Brain microvascular endothelial cell (primary cell): ENCODE measurements at places on chromosomes 2 and 18.

DNA sequence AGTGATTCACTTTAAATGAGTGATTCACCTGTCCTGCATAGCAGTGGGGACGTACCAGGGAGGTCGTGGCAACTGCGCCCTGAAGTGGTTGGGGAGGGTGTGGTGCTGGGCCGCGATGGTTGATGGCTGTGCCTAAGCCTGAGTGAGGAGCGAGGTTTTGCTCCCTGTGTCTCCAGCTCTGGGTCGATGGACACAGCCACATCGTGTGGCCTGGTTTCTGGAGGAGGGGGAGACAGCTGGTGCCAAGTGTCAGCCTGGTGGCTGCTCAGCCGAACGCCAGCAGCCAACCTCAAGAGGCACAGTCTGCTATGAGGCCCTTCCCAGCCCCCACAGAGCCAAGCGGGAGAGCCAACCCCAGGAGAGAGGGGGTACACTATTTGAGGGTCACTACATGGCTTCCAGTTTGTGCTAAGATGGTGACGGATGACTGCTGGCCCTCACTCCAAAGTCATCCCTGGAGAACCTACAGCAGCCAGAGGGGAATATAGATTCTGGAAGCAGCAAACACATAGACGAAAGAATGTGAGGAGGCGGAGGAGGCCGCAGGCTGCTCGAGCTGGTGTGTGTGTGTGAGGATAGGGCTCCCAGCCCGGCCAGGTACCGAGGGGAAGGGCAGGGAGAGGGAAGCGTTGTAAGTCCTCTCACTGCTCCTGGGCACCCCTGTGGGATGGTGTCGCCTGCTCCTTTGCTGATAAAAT lies 58.6 kb upstream of the OTOF start:
- no peak for DNase-seq

GRCh38 chr2:74877781-74878433 lies 44.0 kb downstream of the HK2 start:
- no peak for DNase-seq

GRCh38 chr2:59019566-59020159 lies 778.5 kb upstream of the FANCL start:
- DNase-seq = no peak

DNA sequence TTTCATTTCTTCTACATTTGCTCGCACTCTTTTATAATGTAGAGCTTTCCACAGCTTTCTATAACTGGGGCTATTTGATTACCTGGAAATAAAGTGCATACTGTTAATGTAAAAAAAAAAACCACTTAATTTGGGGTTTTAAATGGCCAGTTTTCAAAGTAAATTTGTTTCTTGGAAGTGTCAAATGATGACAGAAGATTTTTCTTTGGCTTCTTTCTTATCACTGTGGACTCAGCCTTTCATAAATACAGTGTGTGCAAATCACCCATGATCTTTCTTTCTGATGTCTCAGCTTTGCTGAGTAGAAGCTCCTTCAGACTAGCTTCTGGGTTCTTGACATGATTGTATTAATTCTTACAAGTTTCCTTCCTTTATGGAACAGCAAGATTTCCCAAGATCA lies 525.6 kb downstream of the PARD3B start:
- DNase-seq = no peak

DNA sequence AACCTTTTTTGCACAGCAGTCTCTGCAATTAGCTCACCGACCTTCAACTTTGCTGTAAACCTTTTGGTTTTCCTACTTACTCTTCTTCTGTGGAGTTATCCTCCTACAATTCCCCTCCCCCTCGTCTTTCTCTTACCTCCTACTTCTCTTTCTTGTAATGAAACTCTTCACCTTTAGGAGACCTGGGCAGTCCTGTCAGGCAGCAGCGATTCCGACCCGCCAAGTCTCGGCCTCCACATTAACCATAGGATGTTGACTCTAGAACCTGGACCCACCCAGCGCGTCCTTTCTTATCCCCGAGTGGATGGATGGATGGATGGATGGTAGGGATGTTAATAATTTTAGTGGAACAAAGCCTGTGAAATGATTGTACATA lies 8.3 kb downstream of the TBR1 start:
- DNase-seq = no peak

DNA sequence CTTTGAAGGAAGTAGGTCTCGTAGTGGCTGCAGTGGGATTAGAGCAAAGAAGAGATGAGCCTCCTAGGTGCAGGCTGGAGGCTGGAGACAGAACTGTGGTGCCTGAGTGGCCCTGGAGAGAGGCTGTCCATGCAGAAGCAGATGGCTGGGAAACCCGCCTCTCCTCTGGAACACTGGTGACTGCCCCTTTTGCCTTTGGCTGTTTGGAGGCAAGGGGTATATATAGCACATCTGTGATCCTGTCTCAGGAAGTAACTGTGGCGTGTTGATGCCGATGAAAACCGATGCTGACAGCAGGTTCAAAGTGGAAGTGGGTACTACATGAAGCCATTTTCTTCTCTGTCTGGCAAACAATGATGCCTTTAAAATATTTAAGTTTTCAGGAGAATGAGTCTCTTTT lies 43.5 kb downstream of the SLC9A2 start:
- DNase-seq = no peak

GRCh38 chr18:7535436-7536205 lies 31.5 kb upstream of the PTPRM start:
- no peak for DNase-seq

- DNase-seq = no peak
These were observed 249.2 kb upstream of the GCFC2 start for GRCh38 chr2:75959724-75960471.

DNA sequence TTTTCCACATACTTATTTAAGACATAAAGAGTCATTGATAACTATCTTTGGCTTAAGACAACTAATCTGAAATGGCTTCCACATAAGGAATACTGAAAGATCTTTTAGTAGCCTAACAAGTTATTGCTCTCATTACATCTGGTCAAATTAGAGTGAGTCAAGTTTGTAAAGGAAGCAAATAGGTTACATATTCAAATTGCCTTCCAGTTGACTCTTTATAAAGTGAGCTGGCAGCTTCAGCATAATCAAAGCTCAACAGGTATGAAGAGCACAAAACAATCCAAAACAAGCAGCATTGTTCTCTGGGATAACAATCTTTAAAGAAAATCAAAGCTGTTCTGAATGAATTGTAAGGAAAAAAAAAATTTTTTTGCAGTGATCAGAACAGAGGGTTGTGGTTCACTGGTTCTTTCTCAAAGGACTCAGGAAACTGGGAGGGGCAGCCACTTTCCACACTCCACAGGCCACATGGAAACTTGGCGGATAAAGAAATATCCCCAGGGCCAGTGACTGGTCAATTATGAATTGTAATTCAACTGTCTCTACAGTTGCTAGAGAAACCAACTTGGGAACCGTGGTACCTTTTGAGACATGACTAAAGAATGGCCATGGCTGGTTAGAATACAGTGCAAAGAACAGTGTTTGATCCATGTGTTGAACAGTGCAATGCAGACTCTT lies 369.3 kb upstream of the KCNH7 start:
- DNase-seq = no peak
